ENCODE measurements at places on chromosomes 6 and 20. TPM values are rescaled to one million over a fixed set of nuclear protein-coding genes. Genes with fewer than 3 reads are reported as not detected.

DNA sequence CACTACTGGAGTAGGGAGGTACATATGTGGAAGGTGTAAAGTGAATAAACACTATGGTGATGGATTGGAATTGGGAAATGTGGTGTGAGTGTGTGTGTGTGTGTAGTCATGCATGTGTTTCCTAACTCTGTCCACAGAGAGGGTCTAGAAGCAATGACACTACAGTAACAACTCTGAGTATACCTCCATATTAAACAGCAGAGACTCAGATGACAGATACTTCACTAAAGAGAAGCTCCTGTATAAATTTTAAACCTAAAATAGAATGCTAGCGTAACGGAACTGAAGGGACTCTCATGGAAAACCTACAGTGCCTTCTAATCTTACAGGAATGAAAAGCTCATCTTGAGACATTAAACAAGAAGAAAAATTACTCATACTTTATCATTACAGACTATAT, 150.5 kb downstream of the SLC16A10 start:
- DNase-seq, result no peak

- no peak for DNase-seq
Measured at GRCh38 chr6:161954077-161954476, 680.2 kb upstream of the AGPAT4 start.

DNA sequence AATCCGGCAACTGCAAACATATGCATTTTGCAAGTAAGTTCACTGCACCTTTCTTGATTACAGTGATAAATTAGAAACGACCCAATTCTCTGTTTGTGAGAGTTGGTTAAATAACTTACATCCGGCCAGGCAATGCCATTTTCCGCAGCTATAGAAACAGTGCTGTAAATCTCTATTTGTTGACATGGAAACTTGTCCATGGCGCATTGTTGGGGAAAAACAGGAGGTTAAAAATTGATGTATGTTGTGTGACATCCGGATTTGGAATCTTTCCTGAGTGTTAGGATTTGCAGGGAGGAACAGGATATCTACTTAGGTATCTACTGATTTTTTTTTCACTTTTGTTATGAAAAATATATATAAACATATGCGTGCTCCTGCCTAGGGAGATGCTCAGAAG, 66.5 kb downstream of the DLGAP4 start:
- DNase-seq, result no peak

GRCh38 chr6:113328886-113329381, 528.2 kb upstream of the MARCKS start:
- DNase-seq, result peak; percentile 69

- peak; percentile 41 for DNase-seq
Measured at GRCh38 chr20:24507182-24507853, 37.9 kb downstream of the SYNDIG1 start.

Gene NEDD9
- 0.33 TPM for total RNA-seq

DNA sequence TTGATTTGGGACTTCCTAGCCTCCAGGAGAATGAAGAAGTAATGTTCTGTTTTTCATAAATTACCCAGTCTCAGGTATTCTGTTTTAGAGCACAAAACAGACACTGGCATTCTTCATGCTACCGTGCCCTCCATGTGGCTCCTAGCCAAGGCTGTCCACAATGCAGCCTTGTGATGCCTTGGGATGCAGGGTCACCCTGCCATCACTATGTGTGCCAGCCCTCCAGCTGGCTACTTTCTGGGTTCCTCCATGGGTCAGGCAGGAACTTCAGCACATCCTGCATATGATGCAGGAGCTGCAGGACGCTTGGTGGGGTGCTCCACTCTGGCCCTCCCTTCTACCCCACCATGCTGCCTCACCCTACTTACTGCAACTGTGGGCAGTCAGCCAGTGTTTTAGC, 38.0 kb upstream of the FAM50B start:
- no peak for DNase-seq

DNA sequence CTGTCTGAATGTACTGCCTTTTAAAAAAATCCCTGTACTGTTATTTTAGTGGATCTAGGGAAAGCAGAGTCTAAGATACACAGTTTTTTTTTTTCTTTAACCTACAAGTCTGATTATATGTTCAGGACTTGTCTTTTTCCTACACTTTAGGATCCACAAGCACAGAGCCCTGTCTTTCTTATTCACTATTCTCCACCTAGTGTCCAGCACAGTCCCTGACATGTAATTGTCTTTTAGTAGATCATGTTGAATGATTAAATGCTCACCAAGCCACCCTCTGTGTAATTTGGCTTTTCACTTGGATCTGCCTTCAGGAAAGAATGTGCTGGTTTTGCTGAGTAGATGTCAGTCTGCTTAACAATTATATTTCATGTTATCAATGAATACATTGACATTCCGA, 35.8 kb upstream of the YWHAB start:
- DNase-seq, result no peak

- peak; percentile 50 for DNase-seq
Measured at GRCh38 chr6:104771258-104771832, 88.4 kb downstream of the HACE1 start.

Gene CCN6
- total RNA-seq, result not detected

- DNase-seq, result peak; percentile 79
Measured at GRCh38 chr6:160421854-160422253, 73.7 kb downstream of the SLC22A3 start.

- DNase-seq, result no peak
Measured at GRCh38 chr6:74570044-74570443, 635.8 kb downstream of the COL12A1 start.

DNA sequence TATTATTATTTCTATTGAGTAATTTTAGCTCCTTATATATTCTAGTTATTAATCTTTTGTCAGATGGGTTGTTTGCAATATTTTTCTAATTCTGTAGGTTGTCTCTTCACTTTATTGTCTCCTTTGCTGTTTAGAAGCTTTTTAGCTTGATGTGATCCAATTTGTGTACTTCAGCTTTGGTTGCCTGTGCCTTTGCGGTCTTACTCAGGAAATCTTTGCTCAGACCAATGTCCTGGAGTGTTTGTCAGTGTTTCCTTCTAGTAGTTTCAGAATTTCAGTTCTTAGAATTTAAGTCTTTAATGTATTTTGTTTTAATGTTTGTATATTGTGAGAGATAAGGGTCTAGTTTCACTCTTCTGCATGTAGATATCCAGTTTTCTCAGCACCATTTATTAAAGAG, 916.0 kb upstream of the EYS start:
- no peak for DNase-seq

Gene IPCEF1
- total RNA-seq, result 1.3 TPM

DNA sequence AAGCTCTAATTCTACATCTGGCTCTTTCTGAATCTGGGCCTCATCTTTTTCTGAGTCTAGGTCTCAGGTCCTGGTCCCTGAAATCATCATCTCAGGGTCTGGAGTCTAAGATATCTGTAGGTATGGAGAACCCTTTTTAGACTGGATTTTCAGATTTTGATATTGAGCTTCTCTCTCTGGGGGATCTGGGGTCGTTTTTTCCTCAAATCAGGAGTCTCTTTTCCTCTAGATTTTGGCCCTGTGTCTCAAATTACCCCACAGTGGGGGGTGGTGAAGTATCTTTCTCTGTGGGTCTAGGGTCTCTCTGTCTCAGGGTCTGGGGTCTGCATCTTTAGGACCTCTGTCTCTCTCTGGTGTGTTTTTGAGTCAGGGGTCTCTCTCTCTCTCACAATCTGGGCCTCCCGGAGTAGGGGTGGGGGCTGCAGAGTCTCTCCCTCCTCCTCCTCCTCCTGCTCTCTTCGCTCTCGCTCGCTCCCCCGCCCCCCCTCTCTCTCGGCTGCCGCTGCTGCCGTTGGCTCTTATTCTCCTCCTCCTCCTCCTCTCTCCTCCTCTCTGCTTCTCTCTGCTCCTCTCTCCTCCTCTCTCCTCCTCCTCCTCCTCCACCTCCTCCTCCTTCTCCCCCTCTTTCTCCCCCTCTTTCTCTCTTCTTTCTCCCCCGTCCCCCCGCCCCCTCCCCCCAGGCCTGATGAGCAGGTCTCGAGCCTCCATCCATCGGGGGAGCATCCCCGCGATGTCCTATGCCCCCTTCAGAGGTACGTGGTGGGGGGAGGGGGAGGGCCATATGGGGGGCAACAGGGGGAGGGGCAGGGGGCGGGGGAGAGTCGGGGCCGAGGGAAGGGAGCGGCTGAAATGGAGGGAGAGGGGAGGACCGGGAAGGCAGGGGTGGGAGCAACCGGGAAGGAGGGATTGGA, at the start of gene SYNGAP1:
TSS of gene SYNGAP1 (plus strand) at position 486 of the 911 bp plus-strand sequence. CDS start at position 686, 200 bp downstream.
- DNase-seq, result peak; percentile 63

GRCh38 chr6:157830354-157831017, 7.4 kb downstream of the SNX9 start:
- no peak for DNase-seq

DNA sequence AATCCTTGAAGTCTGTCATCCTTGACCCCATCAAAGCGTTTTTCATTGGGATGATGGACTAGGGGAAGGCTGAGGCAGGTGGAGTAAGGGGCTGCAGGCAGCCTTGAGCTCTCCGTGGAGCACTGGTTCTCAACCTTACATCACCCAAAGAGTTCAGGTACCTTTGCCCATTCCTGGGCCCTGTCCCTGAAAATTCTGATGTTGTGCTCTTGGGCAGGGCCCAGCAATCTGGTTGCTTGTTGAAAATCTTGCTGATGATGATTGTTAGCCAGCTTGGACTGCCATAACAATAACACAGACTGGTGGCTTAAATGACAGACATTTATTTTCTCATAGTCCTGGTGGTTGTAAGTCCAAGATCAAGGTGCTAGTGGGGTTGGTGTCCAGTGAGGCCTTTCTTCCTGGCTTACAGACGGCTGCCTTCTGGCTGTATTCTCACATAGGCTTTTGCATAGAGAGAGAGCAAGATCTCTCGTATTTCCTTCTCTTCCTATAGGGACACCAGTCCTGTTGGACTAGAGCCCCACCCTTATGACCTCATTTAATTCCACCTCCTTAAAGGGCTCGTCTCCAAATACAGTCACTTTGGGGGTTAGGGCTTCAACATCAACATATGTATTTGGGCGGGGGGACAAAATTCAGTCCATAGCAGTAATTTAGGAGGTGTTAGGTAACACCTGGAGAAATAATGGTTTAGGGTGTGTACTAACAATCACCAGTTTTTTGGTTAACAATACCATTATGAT, 104.9 kb downstream of the PLEKHG1 start:
- no peak for DNase-seq

- DNase-seq, result no peak
Measured at GRCh38 chr6:16162003-16162402, 33.1 kb downstream of the MYLIP start.

DNA sequence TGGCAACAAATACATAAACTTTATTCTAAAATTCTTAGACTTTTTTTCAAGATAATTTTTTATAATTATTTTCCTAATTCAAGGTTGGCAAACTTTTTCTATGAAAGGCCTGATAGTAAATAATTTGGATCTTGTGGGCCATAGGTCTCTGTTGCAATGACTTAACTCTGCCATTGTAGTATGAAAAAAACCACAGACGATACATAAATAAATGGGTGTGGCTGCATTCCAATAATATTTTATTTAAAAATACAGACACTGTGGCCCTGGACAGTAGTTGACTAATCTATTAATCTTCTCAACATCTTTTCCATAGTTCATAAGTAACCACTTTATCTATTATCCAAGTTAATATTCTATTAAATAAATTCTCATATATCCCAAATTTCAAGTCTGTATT, 281.1 kb downstream of the SYNE1 start:
- DNase-seq, result peak; percentile 14

DNA sequence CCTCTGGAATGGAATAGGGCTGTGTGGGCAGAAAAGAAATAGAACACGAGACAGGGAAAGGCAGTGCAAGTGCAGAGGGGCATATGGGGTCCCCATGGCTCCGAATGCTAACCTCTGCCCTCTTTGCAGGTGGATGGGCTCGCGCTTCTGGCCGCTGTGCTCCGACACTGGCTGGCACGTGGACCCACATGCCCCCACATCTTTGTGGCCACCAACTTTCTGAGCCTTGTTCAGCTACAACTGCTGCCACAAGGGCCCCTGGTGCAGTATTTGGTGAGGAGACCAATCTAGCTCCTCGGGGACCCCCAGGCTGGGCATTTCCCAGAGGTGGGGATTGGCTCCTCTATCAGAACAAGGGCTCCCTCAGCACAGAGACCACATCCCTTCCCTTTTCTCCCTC, 1.1 kb upstream of the SAPCD1 start:
- no peak for DNase-seq

Gene FAM135A
- 21.0 TPM for total RNA-seq

DNA sequence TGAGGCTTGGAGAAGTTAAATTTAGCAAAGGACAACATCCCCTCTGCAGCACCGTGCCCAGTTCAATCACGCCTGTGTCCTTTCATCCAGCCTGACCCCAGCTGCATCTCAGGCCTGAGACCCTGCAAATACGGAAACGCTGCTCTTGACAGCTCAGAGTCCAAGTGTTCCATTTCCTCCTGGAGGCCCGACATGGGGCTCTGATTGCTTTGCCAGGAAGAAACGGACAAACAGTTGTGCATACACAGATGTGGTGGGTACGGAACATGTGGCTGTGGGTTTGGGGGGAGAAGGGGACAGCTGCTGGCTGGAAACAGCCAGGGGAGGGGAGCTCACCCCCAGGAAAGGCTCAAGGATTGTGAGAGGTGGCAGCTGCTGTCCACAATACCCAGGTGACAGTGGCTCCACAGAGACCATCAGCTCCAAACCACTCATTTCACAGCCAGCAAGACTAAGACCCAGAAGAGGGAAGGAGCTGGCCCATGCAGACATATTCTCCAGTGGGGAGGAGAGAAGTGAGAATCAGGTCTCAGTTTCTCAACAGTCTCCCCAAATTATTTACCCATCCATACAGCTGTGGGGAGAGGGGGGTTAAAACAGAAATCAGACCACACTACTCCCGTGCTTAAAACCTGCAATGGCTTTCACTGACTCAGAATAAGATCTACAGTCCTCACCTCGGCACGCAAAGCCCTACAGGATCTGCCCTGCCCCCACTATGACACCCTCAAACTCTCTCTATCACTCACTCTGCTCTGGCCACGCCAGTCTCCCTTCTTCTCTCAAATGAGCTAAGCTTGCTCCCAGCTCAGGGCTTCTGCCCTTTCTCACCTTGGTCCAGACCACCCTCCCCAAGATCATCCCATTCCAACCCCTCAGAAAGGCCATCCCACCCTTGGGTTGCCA, 89.1 kb downstream of the PREX1 start:
- DNase-seq, result no peak

Gene PAQR8
- 3.5 TPM for total RNA-seq

DNA sequence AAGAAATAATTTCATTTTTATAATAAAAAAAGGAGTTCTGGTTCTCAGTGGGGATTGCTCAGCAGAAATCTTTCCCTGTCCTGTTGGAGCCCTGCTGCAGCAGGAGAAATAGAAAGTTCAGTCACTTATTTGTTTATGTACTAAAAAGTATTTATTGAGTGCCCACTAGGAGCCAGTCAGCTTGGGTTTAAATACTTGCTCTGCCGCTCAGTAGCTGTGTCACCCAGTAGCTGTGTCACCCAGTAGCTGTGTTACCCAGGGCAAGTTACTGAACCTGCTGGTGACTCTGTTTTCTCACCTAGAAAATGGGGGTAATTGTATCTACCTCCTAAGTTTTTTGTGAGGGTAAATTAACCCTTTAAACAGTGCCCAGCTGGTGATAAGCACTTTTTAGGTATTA, 32.9 kb downstream of the FOXF2 start:
- DNase-seq, result no peak

GRCh38 chr6:163369141-163369540, 45.4 kb upstream of the QKI start:
- no peak for DNase-seq

Gene AGPAT1
- total RNA-seq, result 19.1 TPM

Gene ID1
- 62.3 TPM for total RNA-seq

Gene MRAP2
- total RNA-seq, result 0.33 TPM

Data from fibroblast of the aortic adventitia (primary cell).